ENCODE measurements at places on chromosomes 2 and 18. TPM values are rescaled to one million over a fixed set of nuclear protein-coding genes. Genes with fewer than 3 reads are reported as not detected.
A peak's percentile ranks its signal among the peaks of the same experiment; 100 is the strongest.

DNA sequence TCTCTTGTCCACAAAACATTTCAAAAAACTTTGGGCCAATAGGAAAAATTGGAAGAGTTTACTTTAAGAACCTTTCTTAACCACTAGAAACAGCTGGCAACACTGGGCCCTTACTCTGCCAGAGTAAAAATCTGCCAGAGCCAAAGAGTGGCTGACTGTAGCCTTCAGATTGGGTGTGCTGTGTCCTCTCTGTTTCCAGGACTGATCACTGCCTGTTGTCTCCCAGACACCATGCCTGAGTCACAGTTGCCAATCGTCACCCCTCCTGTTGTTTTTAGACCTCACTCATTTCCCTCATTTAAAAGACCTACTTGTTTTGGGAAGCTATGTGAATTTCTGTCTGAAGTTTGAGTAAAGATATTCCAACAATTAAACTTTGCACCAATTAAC lies 159.1 kb downstream of the PPP1R1C start:
- no peak for DNase-seq

DNA sequence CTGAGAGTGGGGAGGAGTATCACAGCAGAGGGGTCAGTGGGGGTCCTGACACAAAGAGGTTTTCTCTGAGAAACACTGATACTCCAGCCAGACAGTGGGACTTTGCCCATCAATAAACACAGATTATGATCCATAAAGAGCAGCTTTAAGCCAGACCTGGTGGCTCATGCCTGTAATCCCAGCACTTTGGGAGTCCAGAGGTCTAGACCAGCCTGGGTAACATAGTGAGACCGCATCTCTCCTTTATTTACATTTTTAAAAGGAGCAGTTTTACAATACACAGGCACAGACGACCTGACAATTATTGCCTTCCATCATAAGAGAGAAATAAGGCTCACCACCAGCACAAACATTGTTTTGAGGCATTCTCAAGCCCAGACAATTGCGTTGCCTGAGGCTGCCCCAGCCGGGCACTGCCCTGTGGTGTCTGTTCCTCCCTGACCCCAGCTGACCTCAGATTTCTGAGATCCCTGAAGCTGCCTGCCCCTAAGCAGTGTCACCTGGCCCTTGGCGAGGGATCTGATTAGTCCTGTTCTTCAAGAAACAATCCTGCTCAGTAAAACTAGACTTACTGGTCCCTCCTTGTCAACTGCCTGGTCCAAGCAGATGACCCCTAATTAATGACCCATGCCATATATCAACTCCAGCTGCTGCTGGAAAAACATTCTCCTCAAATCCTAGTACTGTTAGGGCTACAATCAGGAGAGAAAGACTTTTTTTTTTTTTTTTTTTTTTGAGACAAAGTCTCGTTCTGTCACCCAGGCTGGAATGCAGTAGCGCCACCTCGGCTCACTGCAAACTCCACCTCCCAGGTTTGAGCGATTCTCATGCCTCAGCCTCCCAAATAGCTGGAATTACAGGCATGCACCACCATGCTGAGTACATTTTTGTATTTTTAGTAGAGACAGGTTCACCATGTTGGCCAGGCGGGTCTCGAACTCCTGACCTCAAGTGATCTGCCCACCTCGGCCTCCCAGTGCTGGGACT lies 59.4 kb upstream of the SOS1 start:
- DNase-seq, result no peak

DNA sequence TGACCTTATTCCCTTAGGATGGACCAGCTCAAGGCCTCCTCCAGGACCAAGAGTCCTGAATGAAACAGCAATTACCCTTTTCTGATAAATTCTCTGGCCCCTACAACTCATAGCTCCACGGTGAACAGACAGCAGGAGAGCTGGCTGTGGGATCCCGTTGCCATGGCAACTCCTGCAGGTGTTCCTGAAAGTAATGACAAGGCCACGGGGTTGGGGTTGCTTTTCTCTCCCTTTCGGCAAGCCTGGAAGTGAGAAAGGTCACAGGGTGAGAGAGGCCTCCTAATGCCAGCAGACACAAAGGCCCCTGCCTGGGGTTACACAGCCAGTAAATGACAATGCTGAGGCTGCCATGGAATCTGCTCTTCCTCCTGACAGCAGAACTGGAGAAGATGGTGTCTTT lies 403.0 kb downstream of the NBAS start:
- no peak for DNase-seq

SOS1 gene
- total RNA-seq, result 34.6 TPM

DNA sequence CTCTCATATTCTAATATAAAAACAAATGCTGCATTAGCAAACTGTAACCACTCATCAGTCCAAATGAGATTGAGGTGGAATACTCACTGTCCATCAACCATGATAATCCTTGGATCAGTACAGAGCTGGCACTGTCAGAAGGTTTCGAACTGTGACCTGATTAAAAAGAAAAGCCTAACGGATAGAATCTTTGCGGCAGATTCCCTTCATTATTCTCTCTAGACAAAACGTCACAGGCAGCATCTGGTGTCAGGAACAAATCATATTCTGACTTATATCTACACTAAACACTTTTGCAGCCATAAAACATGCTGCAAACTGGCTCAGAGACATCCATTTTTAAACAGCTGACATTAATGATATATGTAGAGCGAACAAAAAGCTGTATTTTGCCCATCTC lies 677.7 kb upstream of the NXPH2 start:
- no peak for DNase-seq

DNA sequence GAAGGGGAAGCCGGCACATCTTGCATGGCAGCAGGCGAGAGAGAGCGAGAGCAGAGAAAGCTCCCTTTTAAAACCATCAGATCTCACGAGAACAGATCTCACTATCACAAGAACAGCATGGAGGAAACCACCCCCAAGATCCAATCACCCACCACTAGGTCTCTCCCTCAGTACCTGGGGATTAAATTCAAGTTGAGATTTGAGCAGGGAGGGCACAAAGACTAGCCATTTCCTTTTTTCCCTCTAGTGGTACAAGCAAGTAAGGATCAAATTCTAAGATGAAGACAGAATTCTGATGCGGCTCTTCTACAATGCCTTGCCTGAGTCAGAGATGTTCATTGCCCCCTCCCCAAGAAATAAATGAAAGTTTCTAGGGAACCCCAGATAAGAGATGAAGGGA lies 45.6 kb upstream of the ANKRD44 start:
- peak; percentile 92 for DNase-seq

DNA sequence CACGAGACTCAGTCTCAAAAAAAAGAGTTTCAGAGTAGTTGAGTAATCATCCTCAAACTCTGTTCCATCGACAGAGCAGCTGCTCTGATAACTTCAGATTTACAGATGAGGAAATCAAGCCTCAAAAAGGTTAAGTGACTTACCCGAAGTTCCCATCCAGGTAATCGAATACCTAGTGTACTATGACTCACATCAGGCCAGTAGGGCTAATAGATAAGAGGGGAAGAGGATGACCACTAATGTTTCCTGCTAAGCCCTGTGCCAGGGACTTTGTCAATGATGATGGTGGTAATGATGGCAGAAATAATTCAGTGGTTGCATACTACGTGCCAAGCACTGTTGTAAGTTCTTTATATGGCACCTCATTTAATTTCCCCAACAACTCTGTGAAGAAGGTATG lies 80.9 kb downstream of the PLB1 start:
- DNase-seq, result no peak

SLC14A1 gene
- total RNA-seq, result not detected

- no peak for DNase-seq
Measured at GRCh38 chr2:108922141-108922915, 66.7 kb downstream of the EDAR start.

GRCh38 chr2:96152304-96153161 lies 7.3 kb upstream of the DUSP2 start:
- DNase-seq, result no peak

DNA sequence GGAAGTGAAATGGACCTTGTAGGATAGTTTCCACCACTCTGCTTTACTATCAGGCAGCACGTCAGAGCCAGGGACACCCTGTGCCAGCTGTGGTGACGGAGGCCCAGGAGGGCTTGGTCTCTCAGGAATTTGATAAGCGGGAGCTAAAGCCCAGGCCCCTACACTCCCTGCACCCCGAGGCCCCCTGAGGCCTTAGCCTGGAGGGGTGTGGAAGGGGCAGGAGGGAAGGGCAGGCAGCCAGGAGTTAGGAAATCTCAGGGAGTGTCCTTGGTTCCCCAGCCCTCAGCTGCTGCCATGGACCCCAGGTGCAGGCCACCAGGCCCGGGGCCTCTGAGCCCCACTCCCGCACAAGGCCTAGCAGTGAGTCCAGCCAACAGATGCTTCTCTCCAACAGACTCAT lies 38.2 kb downstream of the PDIA6 start:
- no peak for DNase-seq

DNA sequence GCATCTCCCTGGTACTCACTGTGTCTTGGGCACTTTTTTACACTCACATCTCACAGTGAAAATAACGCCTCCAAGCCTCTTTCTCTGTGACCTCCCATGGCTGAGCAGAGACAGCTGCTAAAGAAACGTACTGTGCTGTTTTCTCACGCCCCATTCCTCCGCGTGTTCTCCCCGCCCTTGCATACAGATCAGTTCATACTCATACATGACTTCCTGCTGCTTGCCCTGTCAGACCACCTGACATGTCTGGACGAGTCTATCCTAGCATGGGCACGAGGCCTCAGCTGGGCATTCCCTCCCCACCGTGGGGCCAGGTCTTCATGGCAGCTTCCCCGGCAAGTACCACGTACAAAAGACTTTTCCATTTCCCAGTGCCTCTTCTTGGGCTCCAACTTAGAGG lies 21.2 kb upstream of the IL1A start:
- DNase-seq, result no peak

DNA sequence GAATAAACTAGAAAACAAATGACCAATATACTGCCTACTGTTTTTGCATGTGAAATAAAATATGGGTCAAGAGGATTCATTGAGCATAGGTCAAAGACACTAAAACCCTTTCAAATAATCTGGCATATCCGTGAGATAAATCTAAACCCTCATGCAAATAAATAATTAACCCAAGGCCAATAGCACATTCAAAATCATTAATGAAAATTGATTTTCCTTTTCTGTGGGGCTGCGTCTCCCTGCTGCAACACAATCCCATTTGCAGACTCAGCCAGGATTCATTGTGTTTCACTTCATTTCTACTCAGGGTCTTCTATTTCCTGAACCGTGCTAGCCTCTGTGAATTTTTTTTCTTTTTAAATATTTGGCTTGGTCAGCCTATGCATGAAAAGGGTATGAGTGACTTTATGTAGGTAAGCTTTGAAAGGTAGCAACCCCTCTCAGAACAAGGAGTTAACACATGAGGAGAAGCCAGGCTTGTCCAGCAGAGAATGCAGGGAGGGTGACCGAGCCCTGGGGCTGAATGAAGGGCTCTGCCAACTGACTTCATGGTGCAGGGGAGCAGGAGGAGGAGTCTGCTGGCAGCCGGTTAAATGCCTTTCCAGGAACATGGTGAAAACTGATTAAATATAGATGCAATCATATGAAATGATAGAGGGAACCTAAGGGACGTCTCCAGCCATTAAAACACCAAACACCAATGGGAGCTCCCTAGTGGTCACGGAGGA lies 10.3 kb upstream of the CTAGE1 start:
- no peak for DNase-seq

DNA sequence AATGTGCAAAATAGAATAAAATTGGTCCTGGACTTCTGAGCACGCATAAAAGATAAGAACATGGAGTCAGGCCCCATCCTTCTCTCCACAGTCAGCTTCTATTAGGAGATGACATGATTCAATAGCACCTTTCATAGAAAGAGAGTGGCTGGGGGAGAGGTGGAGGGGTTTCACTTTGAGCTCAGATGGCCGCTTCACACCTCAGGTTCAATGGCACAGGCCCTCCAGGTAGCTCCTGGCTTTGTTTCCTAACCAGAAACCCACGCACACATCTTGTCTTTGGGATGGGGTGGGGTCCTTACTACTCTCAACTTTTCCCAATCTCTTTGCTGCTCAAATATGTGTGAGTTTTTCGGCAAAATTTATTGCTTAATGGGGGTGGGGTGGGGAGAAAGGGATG lies 332.3 kb downstream of the CLIP4 start:
- no peak for DNase-seq

- peak; percentile 92 for DNase-seq
Measured at GRCh38 chr2:104976603-104977120, 61.2 kb upstream of the MRPS9 start.

DNA sequence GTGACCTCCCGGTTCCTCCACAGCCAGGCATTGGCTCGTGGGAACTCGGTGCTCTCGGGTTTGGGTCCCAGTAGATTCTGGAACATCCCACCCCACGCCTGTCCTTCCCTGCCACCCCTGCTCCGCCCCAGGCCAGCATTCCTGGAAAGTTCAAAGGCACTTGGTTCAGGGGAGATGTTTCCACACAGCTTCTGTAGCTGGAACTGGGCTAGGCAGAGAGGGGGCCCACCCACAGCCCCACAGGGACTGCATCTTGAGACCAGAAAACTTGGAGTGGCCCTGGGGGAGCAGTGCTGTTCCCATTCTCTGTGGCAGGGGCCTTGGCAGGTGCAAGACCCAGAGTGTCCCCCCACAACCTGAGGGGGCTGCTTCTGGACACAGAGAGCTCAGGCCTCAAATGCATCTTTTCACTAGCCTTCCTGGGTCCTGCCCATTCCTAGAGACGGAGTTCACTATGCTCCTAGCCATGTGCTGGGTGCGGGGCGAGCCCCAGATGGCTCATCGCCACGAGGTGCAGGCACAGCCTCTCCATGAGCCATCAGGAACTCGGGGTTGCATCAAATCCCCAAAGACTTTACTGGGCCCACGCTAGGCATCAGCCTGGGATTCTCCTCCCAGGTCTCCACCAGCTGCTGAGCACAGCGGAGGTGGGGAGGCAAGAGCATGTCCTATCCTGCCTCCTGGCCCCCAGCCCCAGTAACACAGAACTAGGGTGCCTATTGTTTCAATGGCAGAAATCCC lies 68.7 kb downstream of the ZFP36L2 start:
- DNase-seq, result no peak

- no peak for DNase-seq
Measured at GRCh38 chr2:101655702-101656422, 41.6 kb upstream of the MAP4K4 start.

DNA sequence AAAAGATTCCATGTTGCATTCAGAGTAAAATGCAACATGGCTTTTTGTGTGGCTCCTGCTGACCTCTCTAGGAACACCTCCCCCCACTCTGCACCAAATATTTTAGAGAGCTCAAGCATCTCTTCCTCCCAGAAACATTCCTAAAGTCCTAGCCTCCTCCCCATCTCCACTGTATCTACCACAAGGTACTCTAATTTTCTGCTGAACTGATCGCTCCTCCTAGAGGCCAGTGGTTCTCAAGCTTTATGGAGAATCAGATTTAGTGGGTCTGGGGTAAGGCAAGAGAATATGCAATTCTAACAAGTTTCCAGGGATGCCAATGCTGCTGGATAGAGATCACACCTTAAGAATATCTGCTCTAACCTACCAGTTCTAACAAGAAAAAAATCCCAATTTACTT lies 89.5 kb upstream of the HNRNPA3 start:
- DNase-seq, result no peak

- no peak for DNase-seq
Measured at GRCh38 chr2:26648516-26648915, 7.3 kb upstream of the CIB4 start.

ATP5F1A gene
- total RNA-seq, result 417 TPM

HOXD13 gene
- total RNA-seq, result not detected
